ENCODE measurements at places on chromosomes 5 and 9.

- no peak for DNase-seq
These were observed 41.3 kb downstream of the PFDN1 start for GRCh38 chr5:140261403-140262171.

GRCh38 chr9:89277043-89277442 is 34.0 kb upstream of the CKS2 start:
- DNase-seq = no peak

GRCh38 chr5:127186657-127187056 is 103.9 kb upstream of the MEGF10 start:
- no peak for DNase-seq

GRCh38 chr9:89951675-89952074 is 346.9 kb downstream of the GADD45G start:
- DNase-seq = no peak

GRCh38 chr5:1820926-1821325 is 19.7 kb downstream of the NDUFS6 start:
- no peak for DNase-seq

GRCh38 chr9:98357921-98358535 is 102.6 kb upstream of the TBC1D2 start:
- DNase-seq = no peak

DNA sequence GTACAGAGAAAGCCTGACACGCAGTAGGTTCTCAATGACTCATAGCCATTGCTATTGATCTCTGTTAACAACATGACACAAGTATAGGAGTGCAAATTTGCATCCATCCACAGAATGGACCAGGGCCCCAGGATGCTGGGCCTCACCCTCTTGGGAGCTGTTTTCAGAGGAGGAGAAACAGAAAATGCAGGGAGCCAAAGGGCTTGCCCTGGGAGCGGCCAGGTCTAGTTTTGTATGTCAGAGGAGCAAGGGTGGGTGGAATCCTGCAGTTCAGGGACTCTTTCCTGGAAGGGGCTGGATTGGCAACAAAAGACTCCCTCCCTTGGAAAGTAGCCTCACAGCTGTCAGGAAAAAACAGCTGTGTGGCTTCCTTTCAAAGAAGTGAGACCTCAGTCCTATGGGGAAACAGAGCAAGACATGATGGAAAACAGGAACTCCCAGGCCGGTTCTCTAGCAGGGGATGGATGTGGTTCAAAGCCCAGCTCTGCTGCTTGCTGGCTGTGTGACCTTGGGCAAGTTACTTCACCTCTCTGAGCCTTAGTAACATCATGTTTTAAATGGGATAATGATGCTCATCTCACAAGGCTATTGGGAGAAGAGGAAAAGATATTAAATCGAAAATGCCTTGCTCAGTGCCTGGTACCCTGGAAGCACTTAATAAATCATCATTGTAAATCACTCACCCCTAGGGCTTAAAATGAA is 50.5 kb upstream of the SH3PXD2B start:
- no peak for DNase-seq

GRCh38 chr5:61706751-61707150 is 374.7 kb downstream of the ZSWIM6 start:
- DNase-seq = no peak

DNA sequence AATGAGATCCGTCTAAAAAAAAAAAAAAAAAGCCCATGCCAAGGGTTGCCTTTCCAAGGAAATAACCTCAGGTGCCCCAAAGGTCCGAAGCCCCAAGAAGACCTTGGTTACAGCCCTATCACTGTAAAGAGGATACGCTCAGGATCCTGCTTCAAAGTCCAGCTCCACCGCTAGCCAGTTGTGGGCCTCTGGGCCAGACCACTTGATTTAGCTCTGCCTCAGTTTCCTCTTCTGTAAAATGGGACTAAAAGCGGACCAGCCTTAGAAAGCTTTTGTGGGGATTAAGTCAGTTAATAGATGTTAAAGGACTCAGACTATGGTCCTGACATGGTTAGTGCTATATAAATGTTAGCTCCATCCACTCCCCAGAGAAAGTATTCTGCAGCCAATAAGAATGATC is 48.7 kb upstream of the ORM1 start:
- DNase-seq = no peak

DNA sequence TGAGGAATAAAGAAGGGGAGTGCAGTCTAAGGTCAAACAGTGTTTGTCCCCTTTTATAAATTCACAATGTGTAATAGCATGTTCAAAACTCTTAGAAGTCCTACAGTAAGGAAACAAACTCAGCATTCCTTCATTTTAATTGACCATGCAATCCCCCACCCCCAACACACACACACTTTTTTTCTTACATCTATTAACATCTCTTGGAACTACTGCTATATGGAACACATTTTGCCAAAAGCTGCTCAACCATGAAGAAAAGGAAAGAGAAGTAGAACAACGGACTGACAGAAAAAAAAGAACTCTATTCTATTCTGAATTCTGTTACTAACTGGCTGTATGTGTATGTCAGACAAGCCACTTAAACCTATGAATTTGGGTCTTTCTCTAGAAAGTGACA is 2.8 kb upstream of the CTNNAL1 start:
- no peak for DNase-seq

DNA sequence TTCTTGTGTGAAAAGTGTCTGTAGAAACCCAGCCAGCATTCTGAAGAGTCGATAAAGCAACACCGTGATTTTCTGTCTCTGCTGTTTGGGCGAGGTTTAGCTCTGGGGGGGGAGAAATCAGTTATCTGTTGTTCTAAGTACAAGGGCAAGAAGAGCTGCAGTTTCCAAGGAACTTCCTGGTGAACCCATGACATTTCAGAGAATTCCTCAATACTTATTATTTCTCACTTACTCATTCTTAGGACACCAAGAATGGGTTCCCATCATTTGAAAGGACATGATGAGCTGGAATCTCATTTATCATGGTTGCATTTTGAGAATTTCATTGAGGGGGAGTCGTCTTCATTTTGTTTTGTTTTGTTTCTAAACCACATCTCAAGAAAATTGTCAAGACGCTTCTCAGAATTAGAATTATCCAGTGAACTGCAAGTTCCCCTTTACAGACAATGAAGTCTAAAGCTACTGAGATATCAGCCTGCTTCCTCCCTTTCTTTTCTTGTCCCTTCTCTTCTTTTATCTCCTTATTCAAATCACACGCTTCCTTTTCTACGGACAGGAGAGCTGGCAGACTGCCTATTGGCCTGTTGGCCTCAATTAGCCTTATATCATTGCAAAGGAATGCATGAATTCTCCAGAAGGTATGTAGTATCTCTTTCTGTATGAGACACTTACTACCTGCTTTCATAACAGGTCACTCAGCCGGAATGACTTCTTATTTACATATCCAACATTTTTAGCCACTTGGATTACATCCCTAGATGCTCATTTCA is 53.7 kb downstream of the ZNF462 start:
- no peak for DNase-seq

DNA sequence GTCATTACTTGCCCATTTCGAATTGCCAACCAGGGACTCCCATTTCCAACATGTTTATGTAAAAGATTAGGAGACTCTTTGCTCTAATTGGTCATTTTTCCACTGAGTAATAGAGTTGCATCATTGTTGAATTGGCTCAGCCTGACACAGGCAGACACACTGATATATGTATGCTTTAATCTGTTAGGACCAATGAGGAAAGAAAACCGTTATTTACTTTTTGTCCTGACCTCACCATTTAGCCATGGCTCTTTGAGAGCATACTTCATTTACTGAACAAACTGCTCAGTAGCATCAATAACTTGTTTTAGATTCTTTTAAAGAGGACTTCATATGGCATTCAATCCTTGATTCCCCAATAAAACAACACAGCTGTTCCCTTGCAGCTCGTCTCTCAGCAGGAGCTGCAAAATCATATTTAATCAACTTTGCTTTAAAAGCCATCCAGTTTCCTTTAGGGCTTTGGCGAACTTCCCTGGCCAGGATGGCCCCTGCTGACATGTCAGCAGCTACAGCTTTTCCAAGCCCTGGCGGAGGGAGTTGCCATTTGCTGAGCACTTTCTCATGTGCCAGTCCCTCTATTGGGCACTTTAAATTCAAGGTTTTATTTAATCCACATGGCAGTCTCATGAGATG is 251.5 kb upstream of the TNC start:
- no peak for DNase-seq

GRCh38 chr5:110478895-110479294 is 247.6 kb downstream of the TMEM232 start:
- no peak for DNase-seq

GRCh38 chr5:113099822-113100221 is 123.2 kb downstream of the DCP2 start:
- no peak for DNase-seq

DNA sequence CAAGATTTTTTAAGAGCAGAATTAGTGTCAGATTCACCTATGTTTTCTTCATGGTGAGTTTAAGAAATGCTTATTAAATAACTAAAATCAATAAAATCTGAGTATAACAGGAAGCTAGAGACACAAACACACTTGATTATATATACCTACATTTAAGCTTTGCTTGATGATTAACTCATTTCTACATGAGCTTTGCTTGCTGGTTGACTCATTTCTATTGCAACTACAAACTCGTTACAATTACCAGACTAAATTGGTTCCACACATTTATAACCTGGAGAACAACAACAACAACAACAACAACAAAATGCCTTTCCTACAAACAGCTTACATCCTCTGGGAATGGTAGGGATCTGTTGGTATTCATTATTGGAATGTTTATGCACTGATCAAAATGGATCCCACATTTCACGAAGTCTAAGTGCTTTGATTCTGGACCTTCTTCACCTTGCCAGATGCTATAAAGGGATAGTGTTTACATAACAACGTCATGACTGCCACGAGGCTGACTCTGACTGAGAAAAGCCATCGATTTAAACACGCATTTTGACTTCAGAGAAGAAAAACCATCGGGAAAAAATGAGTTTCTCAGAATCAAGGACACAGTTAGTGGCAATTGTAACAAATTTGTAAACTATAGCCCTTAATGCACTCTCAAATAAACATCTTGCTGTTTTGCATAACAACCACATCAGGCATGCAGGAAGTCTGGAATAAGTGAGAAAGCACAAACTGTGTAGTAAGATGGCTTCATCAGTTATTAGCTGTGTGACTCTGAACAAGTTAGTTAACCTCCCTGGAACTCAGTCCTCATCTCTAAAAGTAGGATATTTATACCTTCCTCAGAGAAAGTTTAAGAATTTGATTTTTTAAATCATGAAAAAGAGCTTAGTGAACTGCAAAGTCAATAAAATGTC is 49.8 kb downstream of the RASEF start:
- no peak for DNase-seq

- no peak for DNase-seq
These were observed 6.2 kb downstream of the ARSI start for GRCh38 chr5:150296496-150296895.

DNA sequence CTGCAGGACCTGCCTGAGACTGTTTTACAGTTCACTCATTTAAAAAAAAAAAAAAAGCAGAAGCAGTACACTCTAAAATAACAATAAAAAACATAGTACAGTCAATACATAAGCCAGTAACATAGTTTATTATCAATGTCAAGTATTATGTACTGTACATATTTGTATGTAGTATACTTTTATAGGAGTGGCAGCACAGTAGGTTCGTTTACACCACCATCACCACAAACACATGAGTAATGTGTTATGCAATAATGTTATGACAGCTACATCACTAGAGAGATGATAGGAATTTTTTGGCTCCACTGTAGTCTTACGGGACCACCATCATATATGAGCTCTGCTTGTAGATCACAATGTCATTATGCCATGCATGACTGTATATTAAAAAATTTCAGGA is 462.8 kb downstream of the ISL1 start:
- no peak for DNase-seq

- DNase-seq = peak; percentile 26
These were observed 12.7 kb upstream of the AHRR start for GRCh38 chr5:308672-309271.

- DNase-seq = no peak
These were observed 60.8 kb downstream of the ANKRD33B start for GRCh38 chr5:10624679-10625078.

GRCh38 chr5:39132128-39132447 is 57.9 kb upstream of the RICTOR start:
- no peak for DNase-seq

DNA sequence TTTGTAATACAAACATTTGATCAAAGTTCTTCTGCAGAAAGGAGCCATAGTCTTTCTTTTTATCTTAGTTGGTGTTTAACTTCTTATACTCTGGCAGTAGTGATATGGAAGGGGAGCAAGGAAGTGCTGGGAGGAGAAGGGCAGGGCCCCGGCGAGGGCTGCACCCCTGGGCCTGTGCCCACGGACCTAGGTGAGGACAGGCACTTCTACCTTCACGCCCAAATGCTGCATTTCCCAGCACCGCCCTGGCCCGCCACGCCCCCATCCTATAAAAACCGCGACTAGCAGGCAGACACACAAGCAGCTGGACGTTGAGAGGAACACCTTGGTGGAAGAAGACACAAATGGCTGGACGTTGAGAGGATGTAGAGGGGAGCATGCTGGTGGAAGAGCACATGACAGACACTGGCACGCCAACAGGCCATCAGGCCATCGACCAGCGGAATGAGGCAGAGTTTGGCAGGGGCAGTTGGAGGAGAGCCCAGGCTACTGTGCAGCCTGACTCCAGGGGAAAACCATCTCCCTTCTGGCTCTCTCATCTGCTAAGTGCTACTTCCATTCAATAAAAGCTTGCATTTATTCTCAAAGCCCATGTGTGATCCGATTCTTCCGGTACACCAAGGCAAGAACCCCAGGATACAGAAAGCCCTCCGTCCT is 81.5 kb upstream of the C9orf72 start:
- DNase-seq = no peak

- DNase-seq = no peak
These were observed 4.4 kb downstream of the MPDZ start for GRCh38 chr9:13274886-13275641.
